ENCODE measurements at places on chromosomes 16 and 17.

DNA sequence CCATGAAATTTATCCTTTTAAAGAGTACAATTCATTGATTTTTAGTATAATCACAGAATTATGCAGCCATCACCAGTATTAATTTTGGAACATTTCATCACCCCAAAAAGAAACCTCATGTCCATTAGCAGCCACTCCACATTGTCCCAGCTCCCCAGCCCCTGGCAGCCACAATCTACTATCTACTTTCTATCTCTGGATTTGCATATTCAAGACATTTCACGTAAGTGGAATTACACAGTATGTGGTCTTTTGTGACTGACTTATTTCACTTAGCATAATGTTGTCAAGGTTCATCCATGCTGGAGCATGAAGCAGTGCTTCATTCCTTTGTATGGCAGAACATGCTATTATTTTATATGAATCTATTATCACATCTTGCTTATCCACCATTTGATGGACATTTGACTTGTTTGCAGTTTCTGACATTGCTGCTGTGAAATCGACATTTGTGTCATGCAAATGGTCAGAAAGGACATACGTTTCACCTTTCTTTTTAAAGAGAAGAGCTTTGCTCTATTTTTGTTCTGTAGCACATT, 10.7 kb downstream of the METTL9 start:
- no peak for DNase-seq

GRCh38 chr17:41402161-41402560, 4.8 kb upstream of the KRT31 start:
- DNase-seq = no peak

- no peak for DNase-seq
Measured at GRCh38 chr17:60416368-60416925, 5.8 kb upstream of the CHCT1 start.

DNA sequence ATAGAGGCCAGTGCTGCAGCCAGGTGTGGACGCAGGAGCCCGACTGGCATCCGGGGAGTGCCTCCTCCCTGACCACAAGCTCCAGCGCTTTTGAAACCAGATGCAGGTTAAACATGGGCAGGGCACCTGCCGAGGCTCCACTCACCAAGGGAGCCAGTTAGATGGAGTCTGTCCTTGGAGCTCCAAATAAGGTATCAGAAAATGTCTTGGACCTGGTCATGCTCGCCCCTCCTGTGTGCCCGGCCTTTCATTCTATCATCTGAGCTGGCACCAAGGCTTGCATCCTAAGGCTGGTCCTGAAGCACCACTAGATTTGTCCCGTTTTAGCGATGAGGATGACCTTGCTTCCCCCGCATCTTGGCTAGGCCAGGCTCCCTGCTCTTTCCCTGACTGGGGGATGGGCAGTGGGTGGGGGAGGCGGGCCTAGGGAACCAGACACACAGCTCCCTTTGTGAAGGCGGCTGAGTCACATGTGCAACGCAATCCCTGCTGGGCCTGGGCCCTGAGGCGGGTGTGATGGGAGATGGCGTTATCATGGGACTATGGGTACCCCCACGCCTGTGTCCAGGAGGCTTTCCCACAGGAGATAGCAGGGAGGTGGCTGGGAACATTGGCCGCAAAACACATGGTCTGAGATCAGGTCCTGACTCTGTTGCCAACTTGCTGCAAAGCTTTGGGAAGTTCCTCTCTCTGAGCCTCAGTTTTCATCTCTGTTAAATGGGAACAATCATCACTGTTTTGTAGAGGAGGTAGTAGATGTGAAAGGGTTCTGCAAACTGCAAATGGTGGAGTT, 5.0 kb upstream of the ADGRG1 start:
- DNase-seq = no peak

DNA sequence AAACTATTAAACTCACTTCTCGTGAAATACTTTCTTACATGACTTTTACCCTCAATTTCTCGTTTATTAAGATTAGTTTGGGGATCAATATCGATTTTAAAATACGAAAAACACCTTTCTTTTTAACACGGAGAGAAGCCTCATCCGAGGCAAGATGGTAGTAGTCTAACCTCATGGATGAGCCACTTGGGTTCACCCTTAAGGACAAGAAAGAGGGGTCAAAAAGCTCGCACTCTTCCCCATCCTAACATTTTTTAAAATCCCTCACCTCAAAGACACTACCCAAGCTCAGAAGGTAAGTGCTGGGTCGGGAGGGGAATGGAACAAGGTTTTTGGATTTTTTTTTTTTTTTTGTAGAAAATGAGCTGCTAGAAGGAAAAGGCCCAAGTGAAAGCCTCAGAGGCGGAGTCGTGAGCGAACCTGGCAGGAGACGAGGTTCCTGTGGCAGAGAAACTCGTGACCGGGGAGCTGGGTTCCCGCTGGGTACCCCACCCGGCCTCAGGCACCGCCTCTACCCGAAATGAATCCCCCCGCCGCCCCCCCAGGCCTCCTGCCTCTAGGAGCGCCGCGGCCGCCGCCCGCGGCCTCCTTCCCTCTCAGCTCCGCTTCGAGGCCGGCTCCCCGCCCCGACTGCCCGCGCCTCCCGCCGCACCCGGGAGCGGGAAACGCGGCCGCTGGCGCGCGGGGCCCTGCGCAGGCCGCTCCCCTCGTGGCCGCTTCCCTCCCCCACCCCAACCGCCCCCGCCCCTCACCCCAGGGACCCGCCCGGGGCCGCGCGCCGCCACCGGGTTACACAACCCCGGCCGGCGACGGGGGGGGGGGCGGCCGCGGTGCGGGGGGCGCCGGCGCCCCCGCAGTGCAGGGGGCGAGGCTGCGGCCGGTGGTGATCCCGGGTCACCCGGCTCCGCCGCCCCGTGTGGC, 1.6 kb downstream of the NUFIP2 start:
- DNase-seq = no peak

DNA sequence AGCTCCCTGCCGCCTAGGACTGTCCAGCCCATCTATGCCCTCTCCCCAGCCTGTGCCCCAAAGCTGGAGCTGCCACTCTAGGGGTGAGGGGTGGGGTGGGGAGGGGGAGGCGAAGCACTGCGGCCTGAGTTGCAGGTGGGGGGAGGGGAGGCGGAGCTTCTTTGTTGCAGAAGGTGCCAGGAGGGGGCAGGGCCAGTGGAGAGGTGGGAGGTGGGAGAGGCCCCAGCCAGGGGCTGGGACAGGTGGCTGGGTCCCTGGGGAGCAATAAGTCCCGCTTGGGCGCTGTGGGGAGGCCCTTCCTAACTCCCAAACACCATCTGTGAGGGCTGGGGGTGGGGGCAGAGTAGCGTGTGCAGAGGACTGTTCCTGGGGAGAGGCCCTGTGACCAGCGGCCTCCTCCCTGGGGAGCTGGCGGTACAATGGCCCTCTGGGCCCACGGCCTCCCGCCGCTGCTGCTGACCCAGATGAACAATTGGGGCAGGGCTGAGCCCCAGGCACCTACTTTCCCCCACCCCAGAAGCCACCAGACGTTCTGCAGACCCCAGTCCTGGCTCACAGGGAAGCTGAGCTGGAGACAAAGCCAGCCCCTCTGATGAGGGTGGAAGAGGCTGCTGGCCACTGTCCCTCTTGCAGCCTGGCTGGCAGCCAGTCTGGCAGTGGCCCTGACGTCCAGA, 2.2 kb upstream of the NTN3 start:
- no peak for DNase-seq

GRCh38 chr17:1099242-1099641, 80.5 kb downstream of the ABR start:
- no peak for DNase-seq

DNA sequence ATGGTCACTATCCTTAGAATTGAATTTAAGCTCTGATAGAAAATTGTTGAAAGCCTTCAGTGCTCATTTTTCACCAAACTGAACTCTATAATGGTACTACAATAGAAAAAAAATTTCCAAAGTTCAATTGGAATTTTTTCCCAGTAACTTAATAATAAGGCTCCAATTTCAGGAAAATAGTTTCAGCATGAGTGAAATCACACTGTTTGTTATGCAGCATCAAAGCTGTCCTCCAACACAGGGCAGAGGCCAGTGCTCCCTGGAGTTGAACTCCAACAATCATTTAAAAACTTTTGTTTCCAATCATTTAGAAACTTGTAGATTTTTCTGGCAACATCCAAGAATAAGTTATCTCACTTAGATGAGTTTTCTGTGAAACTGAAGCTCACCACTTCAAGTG, 103.1 kb upstream of the HSBP1 start:
- DNase-seq = no peak

DNA sequence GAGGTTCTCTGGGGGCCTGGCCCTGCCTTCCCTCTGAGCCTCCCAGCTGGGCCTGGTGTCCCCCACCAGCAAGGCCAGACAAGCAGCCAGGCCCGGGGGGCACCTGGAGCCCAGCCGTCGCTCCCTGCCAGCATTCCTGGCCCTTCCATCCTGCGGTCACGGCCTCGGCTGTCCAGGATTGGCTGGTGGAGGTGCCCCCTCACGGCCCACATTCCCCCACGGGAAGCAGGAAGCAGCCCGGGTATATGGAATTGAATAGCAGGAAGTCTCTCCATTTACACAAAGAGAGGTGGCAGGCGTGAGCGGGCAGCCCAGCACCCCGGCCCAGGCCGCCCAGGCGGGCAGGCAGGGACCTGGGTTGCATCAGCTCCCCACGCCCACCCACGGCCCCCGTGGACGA, 14.5 kb downstream of the TRAF7 start:
- DNase-seq = no peak
